ENCODE measurements at places on chromosomes 11 and 22. TPM values are rescaled to one million over a fixed set of nuclear protein-coding genes. Genes with fewer than 3 reads are reported as not detected.

DNA sequence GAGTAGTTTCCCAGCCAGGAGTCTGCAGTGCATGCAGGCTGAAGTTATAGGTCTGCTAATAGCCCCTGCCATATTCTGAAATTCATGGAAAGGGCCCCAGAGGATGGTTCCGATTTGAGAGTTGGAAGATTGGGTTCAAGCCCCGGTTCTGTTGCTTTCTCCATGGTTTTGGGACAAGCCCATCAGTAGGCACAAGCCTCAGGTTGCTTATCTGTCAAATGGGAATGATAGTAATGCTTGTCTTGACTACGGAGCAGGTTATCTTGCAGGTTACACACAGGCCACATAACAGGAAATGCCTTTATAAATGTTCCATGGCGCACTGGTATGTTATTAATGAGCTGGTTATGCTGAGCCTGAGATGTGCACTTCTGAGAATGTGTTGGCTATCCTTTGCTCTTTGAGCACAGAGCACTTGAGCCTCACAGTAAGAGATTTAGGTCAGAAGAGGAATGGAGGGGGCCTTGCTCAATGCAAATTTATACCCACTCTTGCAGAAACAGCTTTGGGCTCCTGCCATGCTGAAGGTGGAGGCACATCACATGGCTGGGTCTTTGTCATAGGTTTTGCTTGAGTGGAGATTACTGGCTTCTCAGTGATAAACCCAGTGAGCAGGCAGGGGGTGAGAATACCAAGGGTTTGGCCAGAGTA lies 47.1 kb downstream of the ZNRF3 start:
- H3K27ac ChIP-seq, result no peak overlapping the region
- peaks cover 2% of the 10 kb centered on the region for H3K36me3 ChIP-seq
- no peak overlapping the region for H3K4me3 ChIP-seq
- H3K4me1 ChIP-seq, result peaks cover 3% of the 10 kb centered on the region
- no peaks in the 10 kb centered on the region for H3K27me3 ChIP-seq
- no peak for DNase-seq

- peaks cover 3% of the 10 kb centered on the region for H3K4me1 ChIP-seq
- peaks cover 20% of the 10 kb centered on the region for H3K36me3 ChIP-seq
- H3K27me3 ChIP-seq, result peaks cover 2% of the 10 kb centered on the region
- H3K27ac ChIP-seq, result no peak overlapping the region
Observed at GRCh38 chr11:2704896-2705606, 5.3 kb upstream of the KCNQ1OT1 start.

KRTAP5-10 gene
- not detected for total RNA-seq

DNA sequence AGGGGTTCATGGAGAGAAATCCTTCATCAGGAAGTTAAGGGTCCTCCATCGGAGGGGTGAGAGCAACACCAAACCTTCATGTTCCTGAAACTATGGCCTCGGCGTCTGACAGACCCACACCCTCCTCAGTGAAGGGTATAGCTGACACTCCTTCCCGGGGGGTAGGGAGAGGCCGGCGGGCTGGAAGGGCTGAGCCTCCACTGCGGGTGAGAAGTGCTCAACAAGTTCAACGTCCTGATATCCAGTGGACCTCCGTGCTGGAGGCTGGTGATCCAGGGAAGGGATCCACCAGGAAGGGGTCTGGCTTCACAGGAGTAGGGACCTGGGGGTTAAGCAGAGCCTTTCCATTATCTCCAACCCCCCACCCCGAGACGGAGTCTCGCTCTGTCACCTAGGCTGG lies 12.3 kb downstream of the CARS1 start:
- H3K4me3 ChIP-seq, result no peak overlapping the region
- H3K27me3 ChIP-seq, result no peaks in the 10 kb centered on the region
- H3K27ac ChIP-seq, result no peak overlapping the region
- H3K36me3 ChIP-seq, result peaks cover 60% of the 10 kb centered on the region
- H3K4me1 ChIP-seq, result no peaks in the 10 kb centered on the region
- no peak for DNase-seq

GRCh38 chr11:87879118-87879517 lies 296.1 kb downstream of the RAB38 start:
- H3K27ac ChIP-seq, result no peak overlapping the region
- no peaks in the 10 kb centered on the region for H3K27me3 ChIP-seq
- DNase-seq, result no peak
- no peaks in the 10 kb centered on the region for H3K4me1 ChIP-seq
- no peak overlapping the region for H3K4me3 ChIP-seq
- H3K36me3 ChIP-seq, result no peaks in the 10 kb centered on the region

DNA sequence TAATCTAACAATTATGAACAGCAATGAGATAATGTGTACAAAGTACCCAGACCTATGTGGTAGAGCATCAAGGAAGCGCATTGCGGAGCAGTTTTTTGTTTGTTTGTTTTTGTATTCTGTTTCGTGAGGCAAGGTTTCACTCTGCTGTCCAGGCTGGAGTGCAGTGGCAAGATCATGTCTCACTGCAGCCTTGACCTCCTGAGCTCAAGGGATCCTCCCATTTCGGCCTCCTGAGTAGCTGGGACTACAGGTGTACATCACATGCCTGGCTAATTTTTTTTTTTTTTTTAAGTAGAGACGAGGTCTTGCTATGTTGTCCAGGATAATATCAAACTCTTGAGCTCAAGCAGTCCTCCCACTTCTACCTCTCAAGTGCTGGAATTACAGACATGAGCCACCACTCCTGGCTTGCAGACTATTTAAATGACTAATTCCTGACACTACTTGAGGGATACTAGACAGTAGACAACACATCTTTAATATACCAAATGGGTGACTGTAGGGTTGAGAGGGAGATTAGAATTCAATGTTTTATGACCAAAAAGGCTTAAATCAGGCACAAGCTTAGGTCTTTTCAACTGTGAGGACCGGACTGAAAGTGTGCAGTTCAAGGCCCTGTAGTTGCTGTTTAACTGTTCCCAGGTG lies 12.7 kb downstream of the OR51B4 start:
- H3K36me3 ChIP-seq, result 0 out of 3 replicates have a peak, but pooled peaks cover 1% of the 10 kb centered on the region
- H3K27ac ChIP-seq, result no peak overlapping the region
- H3K4me1 ChIP-seq, result no peaks in the 10 kb centered on the region
- no peak overlapping the region for H3K4me3 ChIP-seq

GRCh38 chr11:772429-773390 lies 4.6 kb downstream of the GATD1 start:
- no peak overlapping the region for H3K27ac ChIP-seq
- H3K4me1 ChIP-seq, result no peaks in the 10 kb centered on the region
- no peak for DNase-seq
- H3K27me3 ChIP-seq, result no peaks in the 10 kb centered on the region
- H3K36me3 ChIP-seq, result peaks cover 18% of the 10 kb centered on the region

GRCh38 chr11:69078930-69079605 lies 30.3 kb downstream of the TPCN2 start:
- H3K27me3 ChIP-seq, result no peaks in the 10 kb centered on the region
- no peak for DNase-seq
- peaks cover 3% of the 10 kb centered on the region for H3K36me3 ChIP-seq
- H3K4me3 ChIP-seq, result no peak overlapping the region

FGF4 gene
- total RNA-seq, result 0.59 TPM

GRCh38 chr11:76831686-76832310 lies 28.9 kb upstream of the ACER3 start:
- no peak for DNase-seq
- no peaks in the 10 kb centered on the region for H3K4me1 ChIP-seq
- no peak overlapping the region for H3K27ac ChIP-seq
- H3K27me3 ChIP-seq, result no peaks in the 10 kb centered on the region
- no peak overlapping the region for H3K4me3 ChIP-seq

- no peak overlapping the region for H3K4me3 ChIP-seq
- H3K4me1 ChIP-seq, result no peaks in the 10 kb centered on the region
- H3K36me3 ChIP-seq, result no peaks in the 10 kb centered on the region
- no peak overlapping the region for H3K27ac ChIP-seq
- H3K27me3 ChIP-seq, result no peaks in the 10 kb centered on the region
Observed at GRCh38 chr11:94017446-94017845, 3.7 kb upstream of the HEPHL1 start.

DNA sequence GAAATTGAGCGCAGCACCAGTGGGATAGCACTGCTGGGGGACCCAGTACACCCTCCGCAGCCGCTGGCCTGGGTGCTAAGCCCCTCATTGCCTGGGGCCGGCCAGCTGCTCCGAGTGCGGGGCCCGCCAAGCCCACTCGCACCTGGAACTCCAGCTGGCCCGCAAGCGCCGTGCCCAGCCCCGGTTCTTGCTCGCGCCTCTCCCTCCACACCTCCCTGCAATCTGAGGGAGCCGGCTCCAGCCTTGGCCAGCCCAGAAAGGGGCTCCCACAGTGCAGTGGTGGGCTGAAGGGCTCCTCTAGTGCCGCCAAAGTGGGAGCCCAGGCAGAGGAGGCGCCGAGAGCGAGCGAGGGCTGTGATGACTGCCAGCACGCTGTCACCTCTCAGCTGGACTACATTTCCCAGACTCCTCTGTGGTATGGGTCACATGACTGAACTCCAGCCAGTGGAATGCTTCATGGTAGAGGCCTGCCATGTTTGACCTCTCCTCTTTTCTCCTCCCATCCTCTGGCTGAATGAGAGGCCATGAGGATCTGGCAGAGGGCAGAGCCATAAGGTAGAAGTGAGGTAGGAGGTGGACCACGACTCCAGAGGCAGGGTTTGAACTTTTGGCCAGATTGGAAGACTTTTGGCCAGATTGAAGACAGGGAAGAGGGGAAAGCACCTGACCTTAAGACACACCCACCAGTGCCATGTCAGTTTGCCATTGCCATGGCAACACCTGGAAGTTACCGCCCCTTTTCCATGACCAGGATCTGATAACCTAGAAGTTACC lies 6.2 kb downstream of the MRGPRD start:
- H3K27ac ChIP-seq, result no peak overlapping the region
- peaks cover 10% of the 10 kb centered on the region for H3K36me3 ChIP-seq
- no peaks in the 10 kb centered on the region for H3K27me3 ChIP-seq
- no peak overlapping the region for H3K4me3 ChIP-seq

GRCh38 chr22:29030016-29030617 lies 31.5 kb downstream of the C22orf31 start:
- no peak overlapping the region for H3K27ac ChIP-seq
- H3K27me3 ChIP-seq, result no peaks in the 10 kb centered on the region
- no peak for DNase-seq
- peak overlapping the region; percentile 74 for H3K4me3 ChIP-seq
- H3K36me3 ChIP-seq, result peaks cover 16% of the 10 kb centered on the region
- peaks cover 10% of the 10 kb centered on the region for H3K4me1 ChIP-seq

DNA sequence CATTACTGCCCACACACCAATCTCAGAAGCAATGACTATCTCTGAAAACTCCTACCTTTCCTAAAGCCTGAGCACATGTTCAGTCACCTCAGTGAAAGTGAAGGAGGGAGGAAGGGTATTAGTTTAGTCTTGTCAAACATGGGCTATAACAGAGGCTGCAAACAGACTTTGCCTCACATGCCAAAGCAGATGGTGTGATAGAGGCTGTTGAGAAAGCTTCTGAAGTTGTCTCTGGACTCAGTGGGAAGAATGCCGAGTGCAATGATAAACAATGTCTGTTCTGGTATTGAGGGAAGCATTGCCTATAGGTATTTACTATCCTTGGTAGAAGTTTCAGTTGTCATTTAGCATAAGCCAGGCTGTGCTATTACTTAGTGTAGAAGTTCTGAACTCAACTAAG lies 314.5 kb upstream of the CCDC90B start:
- H3K27ac ChIP-seq, result no peak overlapping the region
- H3K27me3 ChIP-seq, result no peaks in the 10 kb centered on the region
- no peaks in the 10 kb centered on the region for H3K4me1 ChIP-seq
- no peaks in the 10 kb centered on the region for H3K36me3 ChIP-seq

GRCh38 chr11:62152245-62153086 lies 28.7 kb downstream of the INCENP start:
- H3K4me3 ChIP-seq, result no peak overlapping the region
- H3K27me3 ChIP-seq, result no peaks in the 10 kb centered on the region
- H3K4me1 ChIP-seq, result no peaks in the 10 kb centered on the region

- no peaks in the 10 kb centered on the region for H3K4me1 ChIP-seq
- DNase-seq, result no peak
- H3K27ac ChIP-seq, result no peak overlapping the region
- no peaks in the 10 kb centered on the region for H3K36me3 ChIP-seq
- no peaks in the 10 kb centered on the region for H3K27me3 ChIP-seq
Observed at GRCh38 chr11:134573857-134574256, 161.8 kb upstream of the B3GAT1 start.

YDJC gene
- total RNA-seq, result 30.2 TPM

GRCh38 chr11:45704635-45705034 lies 39.2 kb upstream of the CHST1 start:
- H3K36me3 ChIP-seq, result no peaks in the 10 kb centered on the region
- H3K4me1 ChIP-seq, result no peaks in the 10 kb centered on the region
- no peak overlapping the region for H3K4me3 ChIP-seq
- H3K27me3 ChIP-seq, result no peaks in the 10 kb centered on the region

GRCh38 chr11:88378422-88379066 lies 41.0 kb upstream of the CTSC start:
- DNase-seq, result no peak
- H3K27ac ChIP-seq, result no peak overlapping the region
- no peak overlapping the region for H3K4me3 ChIP-seq
- H3K4me1 ChIP-seq, result peaks cover 4% of the 10 kb centered on the region
- H3K27me3 ChIP-seq, result no peaks in the 10 kb centered on the region
- peaks cover 10% of the 10 kb centered on the region for H3K36me3 ChIP-seq
